ENCODE measurements at places on chromosomes 1 and 21.

DNA sequence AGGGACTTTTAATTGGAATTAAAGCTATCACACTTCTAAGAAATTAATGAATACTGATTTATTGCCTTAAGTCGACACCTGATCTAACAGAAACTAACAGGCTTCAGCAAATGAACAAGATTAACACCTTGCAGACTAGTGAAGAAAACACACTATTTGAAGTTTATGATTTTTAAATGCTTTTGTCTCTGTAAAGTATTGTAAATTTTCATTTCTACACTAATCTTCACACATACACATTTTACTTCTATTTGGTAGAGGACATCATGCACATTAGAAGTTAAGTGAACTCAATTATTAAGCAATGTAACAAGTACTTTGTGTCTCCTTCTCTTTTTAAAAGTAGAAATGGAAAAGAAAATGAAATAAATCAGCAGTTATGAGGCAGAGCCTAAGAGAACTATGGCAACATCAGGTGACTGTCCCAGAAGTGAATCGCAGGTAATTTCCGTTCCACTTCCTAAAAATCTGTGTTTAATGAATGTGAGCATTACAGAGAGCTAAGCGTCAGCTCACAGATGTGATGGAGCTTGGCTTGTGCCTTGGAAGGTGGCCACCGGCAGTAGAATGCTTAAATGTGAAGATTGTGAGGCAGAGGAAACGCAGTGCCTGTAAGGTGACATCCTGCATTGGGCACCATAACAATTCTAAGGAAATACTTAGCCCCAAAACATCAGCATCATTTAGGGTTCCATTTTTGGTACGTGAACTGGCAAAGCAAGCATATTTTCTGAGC is 1.2 kb downstream of the PRMT2 start:
- DNase-seq, result no peak

DNA sequence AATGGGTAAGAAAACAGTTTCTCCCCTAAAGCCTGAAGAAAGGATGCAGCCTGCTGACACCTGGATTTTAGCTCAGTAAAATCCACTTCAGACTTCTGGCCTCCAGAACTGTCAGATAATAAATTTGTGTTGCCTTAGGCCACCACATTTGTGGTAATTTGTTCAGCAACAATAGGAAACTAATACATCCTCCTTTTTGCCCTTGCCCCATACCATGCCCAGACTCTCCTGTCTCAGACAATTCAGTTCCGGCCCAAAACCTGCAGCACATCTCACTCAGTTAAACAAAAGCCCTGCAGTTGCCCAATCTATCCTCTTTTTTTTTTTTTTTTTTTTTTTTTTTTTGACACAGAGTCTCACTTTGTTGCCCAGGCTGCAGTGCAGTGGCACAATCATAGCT is 25.8 kb downstream of the SMIM12 start:
- DNase-seq, result peak; percentile 62

DNA sequence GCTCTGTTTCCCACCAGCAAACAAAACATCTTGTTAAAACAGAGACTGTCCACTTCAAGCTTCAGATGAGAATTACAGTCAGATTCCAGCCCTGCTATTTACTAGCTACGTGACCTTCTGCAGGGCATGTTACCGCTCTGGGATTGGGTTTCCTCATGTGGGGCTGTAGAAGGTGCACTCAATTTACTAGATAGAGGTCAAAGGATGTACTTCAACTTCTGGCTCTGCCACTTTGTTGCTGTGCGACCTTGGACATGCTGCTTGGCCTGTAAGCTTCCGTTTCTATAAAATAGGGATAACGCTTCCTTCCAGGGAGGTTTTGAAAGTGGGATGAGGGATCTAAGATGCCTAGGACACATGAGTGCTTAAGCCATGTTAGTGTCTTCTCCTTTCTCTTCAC is 46.0 kb upstream of the LRIG2 start:
- DNase-seq, result no peak

DNA sequence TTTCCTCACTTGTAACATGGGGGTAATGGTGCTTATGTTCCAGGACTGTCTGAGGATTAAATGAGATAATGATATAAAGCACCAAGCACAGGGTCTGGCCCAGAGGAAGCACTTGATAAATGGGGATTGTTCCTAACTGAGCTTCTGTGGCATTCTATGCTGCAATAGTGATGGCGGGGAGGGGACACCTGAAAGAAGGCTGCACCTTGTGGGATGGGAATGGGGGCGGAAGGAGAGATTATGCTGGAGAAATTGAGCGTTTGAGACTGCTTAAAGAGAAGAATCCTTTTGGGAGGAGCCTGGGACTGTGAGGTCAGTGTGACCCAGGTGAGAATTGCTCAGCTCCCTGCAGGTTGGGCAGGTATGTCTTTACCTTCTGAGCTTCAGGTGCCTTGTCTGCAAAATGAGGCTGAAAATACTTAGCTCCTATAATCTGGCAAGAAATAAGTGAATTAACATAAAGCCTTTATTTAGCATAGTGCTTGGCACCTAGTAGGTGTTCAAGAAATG is 55.9 kb upstream of the CTPS1 start:
- DNase-seq, result no peak

DNA sequence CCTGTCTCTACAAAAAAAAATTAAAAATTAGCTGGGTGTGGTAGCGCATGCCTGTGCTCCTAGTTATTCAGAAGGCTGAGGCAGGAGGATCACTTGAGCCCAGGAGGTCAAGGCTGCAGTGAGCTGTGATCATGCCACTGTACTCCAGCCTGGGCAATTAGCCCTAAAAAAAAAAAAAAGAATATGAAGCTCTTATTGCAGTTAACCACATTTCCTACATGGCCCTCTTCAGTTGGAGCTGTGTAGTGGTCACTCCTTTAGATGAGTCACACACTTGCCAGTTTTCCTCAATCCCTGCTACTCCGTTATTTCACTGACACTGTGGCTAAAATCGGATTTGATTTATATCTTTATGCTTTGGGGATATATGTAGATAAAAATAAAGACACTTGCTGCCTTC is 11.8 kb downstream of the NFYC start:
- peak; percentile 37 for DNase-seq

- DNase-seq, result peak; percentile 39
These were observed 14.7 kb downstream of the PDXK start for GRCh38 chr21:43733529-43734071.

DNA sequence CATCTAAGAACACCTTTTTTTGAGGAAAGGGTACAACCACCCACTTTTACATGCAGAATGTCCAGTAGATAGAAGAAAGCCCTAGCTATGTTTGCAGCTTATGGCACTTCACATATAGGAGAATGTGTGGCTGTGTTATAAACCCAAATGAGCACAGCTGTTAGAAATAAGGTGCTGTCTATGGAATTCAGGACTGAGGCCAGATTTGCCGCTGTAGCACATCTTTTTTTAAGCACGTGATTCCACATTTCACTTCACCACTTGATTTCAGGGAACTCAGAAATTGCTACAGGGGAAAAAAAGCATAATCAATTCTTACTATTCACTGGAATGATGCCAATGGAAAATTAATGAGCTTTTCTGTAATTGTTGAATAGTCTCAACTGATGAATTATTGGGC is 147.2 kb upstream of the ADAMTS5 start:
- no peak for DNase-seq

GRCh38 chr1:236393681-236394481 is at the start of gene EDARADD:
Gene EDARADD, plus strand, starts transcription at chr1:236394286. Its CDS starts 159 bp downstream, at chr1:236394445.
- DNase-seq, result peak; percentile 23

DNA sequence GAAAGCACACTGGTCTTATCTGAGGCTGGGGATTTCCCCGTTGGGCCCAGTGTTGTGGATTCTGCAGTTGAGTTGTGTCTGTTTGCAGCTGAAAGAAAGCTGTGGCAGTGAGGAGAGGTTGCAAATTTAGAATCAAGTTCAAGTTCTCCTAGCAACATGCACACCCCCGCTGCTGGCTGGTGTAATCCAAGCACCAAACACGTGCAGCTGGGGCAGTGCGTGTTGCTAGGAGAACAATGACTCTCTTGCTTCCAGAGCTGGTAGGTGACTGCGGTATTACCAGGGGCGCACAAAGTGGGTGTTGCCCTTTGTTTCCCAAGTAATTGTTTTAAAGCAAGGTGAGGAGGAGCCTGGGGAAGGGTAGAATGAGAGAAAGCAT is 91.5 kb downstream of the IER5 start:
- DNase-seq, result no peak

GRCh38 chr21:32372755-32373154 is 20.1 kb downstream of the URB1 start:
- DNase-seq, result no peak

GRCh38 chr1:81254560-81254959 is 546.2 kb upstream of the ADGRL2 start:
- DNase-seq, result no peak

DNA sequence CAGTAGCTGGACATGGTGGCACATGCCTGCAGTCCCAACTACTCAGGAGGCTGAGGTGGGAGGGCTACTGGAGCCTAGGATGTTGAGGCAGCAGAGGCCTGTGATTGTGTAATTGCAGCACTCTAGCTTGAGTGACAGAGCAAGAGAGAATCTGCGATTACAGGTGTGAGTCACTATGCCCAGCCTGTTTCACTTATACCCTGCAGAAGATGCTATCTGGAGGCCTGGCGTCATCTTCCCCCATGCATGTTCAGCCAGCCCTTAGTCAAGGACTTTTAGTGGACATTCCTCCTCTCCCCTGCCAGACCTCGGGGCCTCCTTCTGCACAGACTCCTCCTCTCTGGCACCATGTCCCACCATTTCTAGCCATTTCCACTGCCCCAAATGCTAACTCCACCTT is 36.3 kb upstream of the RCC2 start:
- no peak for DNase-seq

DNA sequence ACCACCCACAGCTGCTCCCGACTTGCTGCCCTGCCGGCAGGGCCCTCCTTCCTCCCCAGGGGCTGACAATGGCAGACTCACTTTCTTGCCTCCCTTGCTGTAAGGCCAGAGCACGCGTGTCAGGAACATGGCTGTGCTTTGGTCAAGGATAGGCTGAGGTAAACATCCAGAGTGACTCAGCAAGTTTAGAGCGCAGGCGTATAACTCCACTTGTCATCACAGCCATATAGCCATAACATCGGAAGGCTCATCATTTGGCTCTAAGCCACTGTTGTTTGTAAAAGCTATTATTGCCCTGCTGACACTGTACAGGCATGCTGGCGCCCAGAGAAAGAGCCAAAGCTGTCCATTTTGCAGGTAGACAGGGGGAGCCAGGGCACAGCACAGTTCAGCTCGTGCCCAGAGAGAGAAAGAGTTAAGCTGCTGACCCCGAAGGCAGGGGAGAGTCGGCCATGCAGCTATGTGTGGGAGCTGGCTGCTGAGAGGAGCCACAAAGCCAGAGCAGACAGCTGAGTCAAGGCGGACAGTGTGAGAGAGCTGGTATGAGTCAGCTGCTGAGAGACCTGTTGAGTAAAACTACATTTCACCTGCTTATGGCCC is 60.6 kb downstream of the GNG4 start:
- no peak for DNase-seq

- DNase-seq, result no peak
These were observed 38.9 kb downstream of the RTCA start for GRCh38 chr1:100304921-100305320.

DNA sequence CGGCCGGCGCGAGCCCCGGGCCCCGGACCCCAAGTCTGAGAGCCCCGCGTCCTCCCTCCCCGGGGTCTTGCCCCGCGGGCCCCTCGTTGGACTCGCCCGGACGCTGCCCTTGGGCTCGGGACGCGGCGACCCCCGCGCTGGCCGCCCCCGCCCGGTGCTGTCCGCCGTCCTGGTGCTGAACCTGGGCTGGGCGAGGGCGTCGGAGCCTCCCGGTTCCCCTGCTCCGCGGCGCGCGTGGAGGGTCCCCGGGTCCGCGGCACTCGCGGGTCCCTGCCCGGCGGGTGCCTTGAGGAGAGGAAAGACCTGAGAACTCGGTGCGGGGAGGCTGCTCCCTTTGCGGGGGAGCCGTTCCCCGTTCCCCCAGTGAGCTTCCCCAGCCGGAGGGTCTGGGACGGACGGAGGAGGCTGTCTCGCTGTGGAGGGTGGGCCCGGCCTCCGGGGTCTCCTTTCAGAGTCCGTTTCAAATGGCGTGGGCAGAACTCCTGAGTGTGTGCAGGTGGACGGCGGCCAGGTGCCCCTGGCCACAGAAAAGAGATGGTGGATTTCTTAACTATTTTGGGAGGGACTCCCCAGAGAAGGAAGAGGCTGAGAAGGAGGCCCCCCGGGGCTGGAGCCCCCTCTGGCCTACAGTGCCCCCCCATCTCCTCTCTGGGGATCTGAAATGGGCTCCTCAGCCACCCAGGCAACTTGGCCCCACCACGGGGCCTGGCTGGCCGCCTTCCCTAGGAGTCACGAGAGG is 595 bp downstream of the GABRD start:
- DNase-seq, result peak; percentile 11

- DNase-seq, result no peak
These were observed 25.4 kb upstream of the KIAA0040 start for GRCh38 chr1:175217721-175218531.

DNA sequence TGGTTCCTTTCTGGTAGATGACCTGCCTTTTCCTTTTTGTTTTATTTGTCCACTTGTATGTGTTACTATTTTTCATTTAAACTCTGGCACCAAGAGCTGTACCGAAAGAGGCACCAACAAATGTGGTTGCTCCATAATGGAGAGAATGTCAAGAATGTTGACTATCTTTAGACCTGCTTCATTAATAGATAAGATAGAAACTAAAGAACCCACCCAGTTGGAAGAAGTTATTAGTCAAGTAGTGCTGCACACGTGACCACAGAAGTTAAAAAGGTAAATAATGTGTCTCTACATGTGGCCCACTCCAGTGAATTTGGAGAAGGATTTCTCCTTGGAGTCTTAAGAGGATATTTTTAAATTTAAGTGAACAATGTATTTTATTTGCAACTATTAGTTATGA is 9.3 kb downstream of the ATP1A1 start:
- DNase-seq, result peak; percentile 19

- DNase-seq, result no peak
These were observed 8.3 kb downstream of the CFHR2 start for GRCh38 chr1:196951711-196952394.

- DNase-seq, result no peak
These were observed 76.7 kb upstream of the RUNX3 start for GRCh38 chr1:25006770-25007169.

- peak; percentile 86 for DNase-seq
These were observed 3.6 kb downstream of the NECAP2 start for GRCh38 chr1:16443975-16444770.

DNA sequence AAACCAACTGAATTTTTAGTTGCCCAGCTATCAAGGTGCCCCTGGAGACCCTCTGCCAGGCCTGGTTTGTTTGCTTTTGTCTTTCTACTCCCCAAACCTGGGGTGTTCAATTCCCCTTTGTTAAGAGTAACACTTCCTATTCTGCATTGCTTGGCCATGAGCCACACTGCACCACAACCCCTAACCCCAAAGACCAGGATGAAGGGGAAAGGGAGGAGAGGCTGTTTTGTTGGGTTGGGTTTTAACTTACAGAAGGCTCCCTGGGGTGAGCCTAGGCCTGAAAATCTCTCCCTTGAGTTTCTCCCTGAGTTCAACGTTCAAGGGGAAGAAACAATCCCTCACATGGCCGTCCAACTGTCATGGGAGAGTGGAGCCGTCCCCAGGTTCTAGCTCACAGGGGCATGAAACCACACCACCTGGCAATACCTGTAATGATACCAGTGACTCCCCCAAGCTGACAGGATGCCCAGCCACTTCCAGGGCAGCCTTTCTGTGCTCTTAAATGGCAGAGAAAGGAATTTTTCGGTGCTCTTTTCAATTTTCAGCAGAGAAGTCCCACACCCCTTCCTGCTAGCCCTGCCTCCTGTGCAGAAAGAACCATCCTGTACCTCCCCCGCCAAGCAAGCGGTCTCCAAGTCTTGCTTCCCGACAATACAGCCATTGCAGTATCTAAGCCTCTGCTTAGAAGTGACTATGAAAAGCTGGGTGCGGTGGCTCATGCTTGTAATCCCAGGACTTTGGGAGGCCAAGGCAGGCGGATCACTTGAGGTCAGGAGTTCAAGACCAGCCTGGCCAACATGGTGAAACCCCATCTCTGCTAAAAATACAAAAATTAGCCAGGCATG is 14.9 kb downstream of the SLC45A3 start:
- DNase-seq, result no peak

- DNase-seq, result no peak
These were observed 117.1 kb upstream of the SPAG17 start for GRCh38 chr1:118302145-118302544.
